ENCODE measurements at places on chromosomes 6 and 20.

- DNase-seq: no peak
These were observed 68.8 kb upstream of the LTV1 start for GRCh38 chr6:143774347-143774746.

DNA sequence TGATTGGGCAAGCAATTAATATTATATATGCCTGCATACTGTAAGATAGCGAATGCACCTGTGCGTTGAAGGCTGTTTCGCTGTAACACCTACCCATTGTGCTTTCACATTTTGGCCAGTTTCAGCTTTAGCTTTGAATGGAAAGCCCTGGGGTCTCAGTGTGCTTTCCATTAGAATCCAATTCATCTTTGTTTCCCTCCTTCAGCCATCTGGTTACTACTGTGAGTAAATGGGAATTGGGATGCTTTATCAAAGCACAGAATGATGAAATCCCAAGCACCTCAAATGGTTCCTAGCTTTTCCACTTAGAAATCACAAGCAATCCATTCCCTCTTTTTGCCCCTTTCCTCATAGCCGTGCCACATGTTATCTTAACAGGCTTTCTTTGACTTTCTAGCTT lies 127.1 kb downstream of the HDGFL1 start:
- DNase-seq: no peak

DNA sequence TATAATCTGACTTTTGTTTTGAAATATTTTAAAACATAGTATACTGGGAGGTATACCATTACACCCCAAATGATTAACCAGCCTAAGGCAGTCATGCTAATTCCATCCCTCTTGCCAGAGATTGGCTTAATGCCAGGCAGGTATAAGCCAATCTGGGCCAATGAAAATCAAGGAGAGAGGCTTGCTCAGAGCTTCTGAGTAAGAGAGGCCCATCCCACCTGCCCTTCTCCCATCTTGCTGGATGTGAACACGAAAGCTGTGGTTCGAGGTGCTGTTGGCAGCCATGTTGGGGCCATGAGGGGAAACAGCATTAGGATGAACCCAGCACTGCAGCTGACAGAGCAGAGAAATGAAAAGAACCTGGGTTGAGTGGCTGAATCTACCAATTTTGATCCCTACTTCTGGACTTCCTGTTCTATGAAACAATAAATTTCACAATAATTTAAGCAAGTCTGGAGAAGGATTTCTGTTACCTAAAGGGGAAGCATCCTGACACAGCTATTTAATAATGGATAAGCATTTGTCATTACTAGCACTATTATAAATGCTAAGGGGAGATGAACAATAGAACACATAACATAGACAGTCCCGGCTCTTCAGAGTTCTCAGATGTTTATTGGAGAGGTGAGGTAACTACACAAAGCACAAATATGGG lies 152.3 kb downstream of the CDC5L start:
- DNase-seq: peak; percentile 30

DNA sequence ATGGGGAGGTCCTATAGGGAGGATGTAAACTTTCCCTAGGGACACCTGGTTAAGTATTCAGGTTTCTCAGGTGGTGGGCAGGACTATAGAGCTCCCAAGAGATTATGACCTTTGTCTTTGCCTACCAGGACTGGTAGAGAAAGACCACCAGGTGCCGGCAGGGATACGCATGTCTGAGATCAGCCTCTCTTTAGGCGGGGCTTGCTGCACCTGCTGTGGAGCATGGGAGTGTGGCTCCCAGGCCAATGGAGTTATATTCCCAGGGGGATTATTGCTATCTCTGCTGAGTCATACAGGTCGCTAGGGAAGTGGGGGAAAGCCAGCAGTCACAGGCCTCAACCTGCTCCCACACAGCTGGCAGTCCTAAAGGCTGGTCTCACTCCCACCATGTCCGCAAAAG lies 280.5 kb upstream of the MMS22L start:
- DNase-seq: no peak

- DNase-seq: no peak
These were observed 11.2 kb upstream of the BHLHE23 start for GRCh38 chr20:63017826-63018411.
